ENCODE measurements at places on chromosomes 13 and 19.
A peak's percentile ranks its signal among the peaks of the same experiment; 100 is the strongest.

DNA sequence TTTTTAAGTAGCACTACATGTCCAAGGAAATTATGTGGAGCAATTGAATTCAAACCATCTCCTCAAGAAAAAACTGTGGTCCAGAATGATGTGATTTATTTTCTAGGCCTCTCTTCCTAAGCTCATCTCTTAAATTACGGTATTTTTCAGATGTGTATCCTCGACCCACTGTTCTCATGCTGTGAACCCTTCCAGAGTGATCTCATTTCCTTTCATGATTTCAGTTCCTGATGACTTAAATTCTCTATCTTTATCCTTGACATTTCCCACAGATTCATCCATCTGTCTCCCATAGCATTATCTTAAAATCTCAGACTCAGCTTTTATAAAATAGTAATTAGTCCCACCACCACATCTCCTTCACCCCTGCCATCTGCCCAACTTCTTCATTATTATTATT lies 117.6 kb upstream of the SPRY2 start:
- DNase-seq, result no peak

GRCh38 chr13:111048387-111048786 lies 66.7 kb upstream of the ARHGEF7 start:
- DNase-seq, result no peak

DNA sequence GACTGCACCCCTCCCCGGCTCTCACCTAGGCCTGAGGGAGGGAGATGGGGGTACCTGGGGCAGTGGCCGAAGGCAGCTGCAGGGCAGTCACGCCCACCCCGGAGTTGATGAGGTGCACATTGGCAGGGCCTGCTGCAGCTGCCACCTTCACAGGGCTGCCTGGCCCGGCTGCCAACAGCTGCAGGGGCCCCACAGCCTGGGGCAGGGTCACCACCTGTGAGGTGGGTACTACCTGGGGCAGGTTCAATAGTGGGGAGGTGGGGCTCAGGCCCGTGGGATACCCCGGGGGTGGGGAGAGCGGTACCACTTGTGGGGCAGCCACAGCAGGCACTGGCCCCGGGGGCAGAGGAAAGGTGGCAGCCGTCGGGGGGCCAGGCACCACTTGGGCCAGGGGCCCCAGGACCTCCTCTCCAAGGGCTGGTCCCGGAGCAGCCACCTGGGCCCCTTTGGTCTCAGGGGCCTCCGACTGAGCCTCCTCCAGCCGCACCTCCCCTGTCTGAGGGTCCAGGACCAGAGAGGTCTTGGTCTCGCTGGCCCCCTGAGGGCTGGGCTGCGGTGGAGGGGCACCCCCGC lies 2.7 kb downstream of the SIX5 start:
- no peak for DNase-seq

- DNase-seq, result no peak
Measured at GRCh38 chr13:26323764-26324163, 69.8 kb downstream of the CDK8 start.

DNA sequence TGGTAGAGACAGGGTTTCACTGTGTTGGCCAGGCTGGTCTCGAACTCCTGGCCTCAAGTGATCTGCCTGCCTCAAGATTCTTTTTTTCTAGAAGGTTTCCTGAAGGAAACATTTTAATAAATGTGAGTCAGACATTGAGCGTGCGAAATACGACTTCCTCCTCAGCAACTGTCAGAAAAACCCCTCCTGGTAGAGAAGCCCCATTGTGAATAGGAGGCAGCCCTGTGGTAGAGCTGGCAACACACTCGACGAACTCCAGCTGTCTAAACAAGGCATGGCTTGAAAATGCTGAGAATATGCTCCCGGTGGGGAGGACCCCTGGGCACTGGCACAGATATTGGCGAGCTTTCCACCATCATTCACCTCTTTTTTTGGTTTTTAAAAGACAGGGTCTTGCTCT lies 9.8 kb downstream of the ZNF333 start:
- no peak for DNase-seq

DNA sequence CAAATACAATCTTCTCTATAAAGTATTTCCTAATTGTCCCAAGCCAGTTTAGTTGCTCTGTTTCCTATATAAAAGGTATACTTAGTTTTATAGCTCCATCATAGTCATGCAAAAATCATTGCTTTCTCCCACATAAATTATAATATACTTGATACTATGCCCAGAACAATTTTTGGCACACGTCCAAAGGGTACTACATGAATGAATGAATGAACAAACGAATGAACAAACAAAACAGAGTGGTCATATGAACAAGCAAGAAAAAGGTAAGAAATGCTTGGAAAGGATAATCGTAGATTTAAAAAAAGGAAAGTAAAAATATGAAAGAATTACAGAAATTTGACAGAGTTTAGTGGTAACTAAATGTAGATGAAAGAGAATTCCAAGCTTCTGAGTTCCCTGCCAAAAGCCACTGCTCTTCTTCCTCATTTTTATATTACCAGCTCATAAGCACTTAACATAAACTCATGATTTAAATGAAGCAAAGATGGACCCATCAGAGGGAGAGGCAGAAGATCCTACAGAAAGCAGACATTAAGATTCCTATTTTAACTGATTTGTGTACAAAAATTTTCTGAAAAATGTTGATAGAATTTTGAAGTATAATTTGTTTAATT lies 123.2 kb downstream of the ENOX1 start:
- no peak for DNase-seq

GRCh38 chr13:98783856-98784478 lies 31.5 kb upstream of the SLC15A1 start:
- DNase-seq, result no peak

- no peak for DNase-seq
Measured at GRCh38 chr13:78409172-78409571, 194.2 kb downstream of the POU4F1 start.

DNA sequence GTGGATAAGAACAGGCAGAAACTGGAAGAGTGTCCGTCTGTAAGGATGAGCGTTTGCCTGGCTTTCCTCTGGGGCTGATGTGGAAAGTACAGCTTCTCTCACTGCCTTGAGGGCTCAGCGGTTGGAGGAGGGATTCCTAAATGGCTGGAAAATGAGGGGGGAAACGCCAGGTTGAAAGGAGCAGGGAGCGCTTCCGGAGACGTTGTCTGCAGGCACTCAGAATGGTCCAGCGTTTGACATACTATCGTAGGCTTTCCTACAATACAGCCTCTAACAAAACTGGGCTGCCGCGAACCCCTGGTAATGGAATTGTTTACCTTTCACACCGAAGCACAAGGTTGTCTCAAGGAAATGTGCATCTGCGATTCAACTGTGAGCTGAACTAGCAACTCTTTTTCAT lies 39.9 kb downstream of the MRPL57 start:
- no peak for DNase-seq

- no peak for DNase-seq
Measured at GRCh38 chr19:4539693-4540581, at the start of gene LRG1. TSS of gene LRG1 (minus strand) at chr19:4540036. CDS start at chr19:4540013, 23 bp downstream.

GRCh38 chr13:79631051-79631659 lies 150.2 kb downstream of the NDFIP2 start:
- DNase-seq, result no peak

DNA sequence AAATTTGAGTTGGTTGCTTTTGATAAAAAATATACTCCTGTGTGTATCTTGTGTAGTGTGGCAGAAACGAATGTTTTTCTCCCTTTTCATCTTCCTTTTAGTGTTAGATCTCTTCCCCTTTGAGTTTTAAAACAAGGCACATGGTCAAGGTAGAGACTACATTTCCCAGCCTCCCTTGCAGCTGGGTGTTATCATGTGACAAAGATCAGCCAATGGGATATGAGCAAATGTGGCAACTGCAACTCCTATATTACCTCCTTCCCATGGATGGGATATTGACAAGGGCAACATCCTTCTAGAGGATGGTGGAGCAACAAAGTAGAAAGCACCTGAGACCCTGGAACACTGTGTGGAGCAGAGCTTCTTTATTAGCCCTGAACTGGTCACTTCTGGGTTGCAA lies 42.4 kb downstream of the ADGRE3 start:
- no peak for DNase-seq

DNA sequence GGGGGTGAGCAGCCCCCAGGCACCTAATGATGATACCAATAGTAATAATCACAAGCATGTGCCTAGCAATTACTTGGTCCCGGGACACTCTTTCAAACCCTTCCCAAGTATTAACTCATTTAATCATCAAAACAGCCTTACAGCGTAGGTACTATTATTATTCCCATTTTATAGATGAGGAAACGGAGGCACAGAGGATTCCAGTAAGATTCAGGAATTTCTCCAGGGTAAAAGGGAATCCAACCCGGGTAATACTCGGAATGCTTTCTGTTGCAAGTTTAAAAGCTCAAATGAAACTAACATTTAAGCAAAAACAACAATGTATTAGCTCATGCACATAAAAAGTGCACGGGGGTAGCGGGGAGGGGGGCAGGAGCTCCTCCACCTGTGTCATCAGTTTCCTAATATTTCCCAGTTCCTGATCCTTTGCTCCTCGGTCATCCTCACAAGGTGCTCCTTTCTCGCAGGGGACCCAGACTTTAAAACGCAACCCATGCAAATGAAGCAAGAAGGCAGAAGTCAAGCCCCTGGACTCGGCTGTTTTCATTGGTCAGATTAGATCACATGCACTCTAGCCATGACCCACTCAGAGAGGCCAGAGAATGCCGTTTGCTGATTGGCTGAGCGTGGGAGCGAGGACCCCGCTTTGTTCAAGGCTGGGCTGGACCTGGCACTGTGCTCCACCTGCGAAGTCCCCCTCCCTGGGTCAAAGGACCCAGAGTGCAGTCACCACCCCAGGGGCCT lies 38.3 kb upstream of the C19orf12 start:
- no peak for DNase-seq

DNA sequence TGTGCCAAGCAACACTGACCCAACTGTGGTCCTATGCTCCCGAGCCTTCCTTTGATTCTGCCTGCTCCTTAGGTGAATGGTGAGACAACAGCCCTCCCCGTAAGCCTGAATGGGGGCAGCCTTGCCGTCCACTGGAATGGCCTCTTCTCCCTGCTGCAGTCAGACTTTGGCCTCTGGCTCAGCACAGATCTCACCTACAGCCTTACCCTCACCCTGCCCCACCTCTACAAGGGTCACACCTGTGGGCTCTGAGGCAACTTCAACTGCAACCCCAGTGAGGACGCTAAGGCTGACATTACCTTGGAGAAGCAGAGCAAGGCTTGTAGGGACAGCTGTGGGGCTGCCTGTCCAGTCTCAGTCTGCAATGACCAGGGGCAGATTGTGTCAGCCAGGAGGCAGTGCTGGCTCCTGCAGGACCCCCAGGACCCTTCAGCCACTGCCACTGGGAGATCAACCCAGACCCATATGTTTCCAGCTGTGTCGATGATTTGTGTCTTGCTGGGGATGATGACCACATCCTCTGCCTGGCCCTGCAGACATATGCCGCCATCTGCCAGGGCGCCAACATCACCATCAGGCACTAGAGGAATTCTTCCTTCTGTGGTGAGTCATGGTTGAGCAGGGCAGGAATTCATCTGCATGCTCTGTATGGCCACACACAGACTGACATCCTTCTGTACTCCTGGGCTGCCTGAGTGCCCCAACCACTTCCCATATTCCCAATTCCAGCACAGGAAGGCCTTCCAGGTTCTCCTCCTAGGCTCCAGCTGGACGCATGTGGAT lies 27.3 kb upstream of the FXYD3 start:
- DNase-seq, result no peak

GRCh38 chr13:94031609-94032008 lies 447.9 kb downstream of the DCT start:
- no peak for DNase-seq

- DNase-seq, result no peak
Measured at GRCh38 chr19:42064432-42064831, 5.6 kb downstream of the GRIK5 start.

- DNase-seq, result no peak
Measured at GRCh38 chr13:94210816-94211215, 268.7 kb downstream of the DCT start.

DNA sequence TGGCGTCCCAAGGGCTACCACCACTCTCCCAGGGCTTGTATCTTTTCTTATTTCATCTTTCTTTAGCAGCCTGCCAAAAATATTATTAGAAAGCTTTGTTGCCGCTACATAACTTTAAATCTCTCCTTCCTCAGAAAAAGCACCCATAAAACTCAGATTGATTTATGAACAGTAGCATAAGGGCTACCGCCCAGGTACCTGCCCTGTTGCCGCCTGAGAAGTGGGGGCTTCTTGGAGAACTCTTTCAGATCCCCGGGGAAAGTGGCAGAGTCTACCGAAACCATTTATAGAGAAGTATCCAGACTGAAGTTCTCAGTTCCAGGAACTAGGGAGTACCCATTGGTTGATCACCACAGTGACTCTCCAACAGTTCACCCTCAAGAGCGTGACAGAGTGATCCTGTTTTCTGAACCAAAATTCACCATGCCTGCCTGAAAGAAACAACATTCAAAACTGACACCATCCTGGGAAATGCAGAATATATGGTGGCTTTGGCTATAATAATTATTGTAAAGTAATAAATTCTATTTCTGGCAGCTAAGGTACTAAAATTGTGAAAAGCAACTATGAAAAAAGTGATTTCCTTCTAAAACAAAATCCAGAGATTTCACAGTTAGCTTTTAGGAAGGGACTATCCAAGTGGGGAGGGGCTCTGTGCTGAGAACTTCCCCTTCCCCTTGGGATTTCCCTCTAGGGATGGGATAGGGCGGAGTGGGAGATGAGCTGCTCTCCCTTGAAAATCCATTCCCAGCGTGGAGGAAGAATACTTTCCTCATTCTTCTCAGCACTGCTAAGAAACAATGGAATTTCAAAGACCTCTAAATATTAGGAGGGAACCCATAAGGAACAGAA lies 877 bp upstream of the N4BP2L1 start:
- no peak for DNase-seq

- no peak for DNase-seq
Measured at GRCh38 chr19:34316741-34317301, 48.2 kb upstream of the GPI start.

DNA sequence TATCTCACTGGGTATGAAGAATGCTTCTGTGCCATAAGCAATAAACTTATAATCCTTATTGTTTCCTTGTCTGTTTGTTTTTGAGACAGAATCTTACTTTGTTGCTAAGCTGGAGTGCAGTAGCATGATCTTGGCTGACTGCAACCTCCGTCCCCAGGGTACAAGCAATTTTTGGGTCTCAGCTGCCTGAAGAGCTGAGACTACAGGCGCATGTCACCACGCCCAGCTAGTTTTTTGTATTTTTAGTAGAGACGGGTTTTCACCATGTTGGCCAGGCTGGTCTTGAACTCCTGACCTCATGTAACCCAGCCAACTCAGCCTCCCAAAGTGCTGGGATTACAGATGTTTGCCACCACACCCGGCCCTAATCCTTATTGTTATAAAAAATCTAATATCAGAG lies 112.5 kb downstream of the MYO16 start:
- no peak for DNase-seq

DNA sequence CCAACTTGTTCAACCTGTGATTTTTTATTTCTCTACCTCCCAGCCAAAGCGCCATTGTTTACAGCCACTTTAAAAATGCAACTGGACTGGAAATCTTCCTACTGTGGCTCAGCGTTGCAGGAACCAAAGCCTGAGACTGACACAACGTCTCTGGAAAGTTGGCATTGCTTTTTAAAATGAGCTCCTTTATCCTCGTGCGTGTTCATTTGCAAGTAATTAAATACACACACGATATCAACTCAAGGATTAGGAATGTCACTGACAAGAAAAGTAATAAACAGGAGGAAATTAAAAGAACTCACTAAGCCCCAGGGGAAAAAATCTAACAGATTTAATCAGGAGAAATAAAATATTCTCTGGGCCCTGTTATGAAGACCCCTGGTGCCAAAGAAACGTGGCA lies 184.6 kb upstream of the IRS2 start:
- DNase-seq, result no peak

- no peak for DNase-seq
Measured at GRCh38 chr13:25319771-25320170, 18.3 kb downstream of the NUP58 start.

GRCh38 chr13:48505597-48506091 lies 27.2 kb downstream of the RCBTB2 start:
- peak; percentile 32 for DNase-seq

All from stimulated activated CD8-positive, alpha-beta memory T cell treated with anti-CD3 and anti-CD28 coated beads, Interleukin-15, amount 100 ng/mL, for 4 hours (primary cell).